ENCODE measurements at places on chromosomes 16 and 17.

DNA sequence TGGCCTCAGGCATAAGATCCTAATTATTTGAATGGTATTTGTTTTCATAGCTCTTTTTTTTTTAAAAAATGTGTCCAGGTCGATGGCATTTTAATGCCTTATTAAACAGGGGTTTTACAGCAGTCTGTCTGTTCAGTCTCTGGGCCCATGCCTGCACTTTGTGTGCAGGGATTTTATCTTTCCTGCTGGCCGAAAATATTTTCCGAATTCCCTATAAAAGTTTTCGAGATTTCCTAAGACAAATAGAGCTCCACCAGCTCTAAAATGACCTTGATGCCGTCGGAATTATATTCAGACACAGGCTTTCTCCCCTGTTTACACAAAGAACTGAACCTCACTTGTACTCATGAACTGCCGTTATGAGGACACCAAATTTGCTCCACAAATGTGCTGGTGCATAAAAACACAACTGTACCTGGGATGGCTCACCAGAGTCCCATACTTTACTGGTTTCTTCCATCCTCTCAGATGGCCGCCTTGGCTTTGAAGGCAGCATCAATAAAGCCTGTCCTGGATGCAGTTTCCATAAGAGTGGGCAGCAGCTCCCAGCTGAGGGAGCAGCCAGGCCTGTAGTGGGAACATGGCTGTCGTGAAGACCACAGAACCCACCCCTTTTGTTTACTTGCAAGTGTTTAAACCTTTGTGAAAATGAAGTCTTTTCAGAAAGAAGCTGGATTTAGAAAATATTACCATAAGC, 44.9 kb downstream of the TBX4 start:
- no peak for DNase-seq

GRCh38 chr17:82127315-82127595, 29.2 kb upstream of the FASN start:
- DNase-seq, result no peak

DNA sequence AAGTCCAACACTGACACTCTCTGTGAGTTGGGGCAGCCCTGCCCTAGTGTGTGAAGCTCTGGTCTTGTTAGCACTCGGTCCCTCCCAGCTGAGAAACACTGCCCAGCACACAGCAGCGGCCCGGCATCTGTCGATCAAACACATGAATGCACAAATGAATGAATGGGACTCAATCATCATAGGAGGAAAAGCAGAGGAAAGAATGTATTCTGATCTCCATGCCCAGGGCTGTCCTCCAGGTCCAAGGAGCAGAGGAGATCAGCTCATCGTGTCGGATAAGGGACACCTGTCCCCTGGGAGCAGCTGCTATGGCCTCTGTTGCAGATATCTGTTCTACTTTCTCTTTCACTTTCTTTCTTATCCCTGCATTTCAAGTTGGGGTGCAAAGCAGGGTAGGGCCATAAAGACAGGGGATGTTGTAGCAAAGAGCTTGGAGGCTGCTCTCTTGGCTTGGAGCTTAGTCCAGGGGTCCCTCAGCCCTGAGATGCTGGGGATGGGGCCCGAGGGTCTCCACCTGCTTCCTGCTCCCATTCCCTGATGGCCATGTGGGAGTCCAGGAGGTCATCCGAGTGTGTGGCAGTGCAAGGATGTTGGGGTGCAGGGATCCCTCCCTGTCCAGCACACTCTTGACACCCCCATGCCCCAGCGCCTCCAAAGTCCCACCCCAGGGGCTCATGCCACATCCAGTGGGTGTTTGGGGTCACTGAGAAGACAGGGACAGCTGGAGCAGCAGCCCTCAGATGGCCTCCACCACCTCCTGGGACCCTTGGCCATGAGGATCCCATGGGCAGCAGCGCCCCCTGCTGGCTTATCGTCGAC, 88.2 kb downstream of the IRF8 start:
- DNase-seq, result no peak

DNA sequence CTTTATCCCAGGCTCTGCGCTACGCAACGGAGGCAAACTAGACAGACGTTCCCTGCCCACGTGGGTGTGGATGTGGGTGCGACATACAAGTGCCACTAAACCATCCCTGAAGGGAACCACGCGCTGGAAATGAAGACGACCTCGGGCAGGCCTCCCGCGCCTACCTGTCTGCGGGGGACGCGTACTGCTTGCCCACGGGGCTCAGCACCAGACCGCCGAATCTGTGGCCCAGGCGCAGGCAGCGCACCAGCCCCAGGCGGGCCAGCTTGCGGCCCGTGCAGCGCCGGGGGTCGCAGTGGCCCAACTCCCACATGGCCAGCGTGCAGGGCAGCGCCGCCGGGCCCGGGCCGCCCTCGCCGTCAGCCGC, 480 bp downstream of the TSR3 start:
- DNase-seq, result no peak

DNA sequence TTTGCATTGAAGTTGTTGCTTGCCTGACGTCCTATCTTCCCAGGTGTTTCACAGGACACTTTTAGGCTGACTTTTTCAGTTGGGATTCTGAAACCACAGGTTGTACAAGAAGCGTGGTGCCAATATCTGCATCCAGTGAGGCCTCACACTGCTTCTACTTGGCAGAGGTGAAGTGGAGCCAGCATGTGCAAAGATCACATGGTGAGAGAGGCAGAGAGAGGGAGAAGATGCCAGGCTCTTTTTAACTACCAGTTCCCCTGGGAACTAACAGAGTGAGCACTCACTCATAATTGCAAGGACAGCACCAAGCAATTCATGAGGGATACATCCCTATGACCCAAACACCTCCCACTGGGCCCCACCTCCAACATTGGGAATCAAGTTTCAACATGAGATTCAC, 5.8 kb upstream of the ABCA6 start:
- no peak for DNase-seq

GRCh38 chr17:66354981-66355380, 52.6 kb downstream of the PRKCA start:
- DNase-seq, result no peak

DNA sequence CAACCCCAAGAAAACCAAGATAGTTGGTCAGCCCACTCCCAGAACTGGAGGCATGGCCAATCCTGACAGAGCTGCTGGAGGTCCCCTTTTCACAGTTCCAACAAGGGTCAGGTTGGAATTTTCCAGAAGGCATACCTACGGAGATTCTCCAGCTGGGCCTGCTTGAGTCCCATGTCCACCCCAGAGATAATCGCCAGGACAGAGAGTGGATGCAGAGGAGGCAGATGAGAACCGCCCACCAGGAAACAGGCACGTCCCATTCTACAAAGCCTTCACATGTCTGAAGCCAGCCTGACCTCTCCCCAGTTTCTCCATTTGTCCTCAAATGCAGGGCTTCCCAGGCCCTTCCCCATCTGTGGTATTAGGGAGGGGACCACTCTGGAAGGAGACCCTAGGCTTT, 47.4 kb upstream of the SMURF2 start:
- no peak for DNase-seq

DNA sequence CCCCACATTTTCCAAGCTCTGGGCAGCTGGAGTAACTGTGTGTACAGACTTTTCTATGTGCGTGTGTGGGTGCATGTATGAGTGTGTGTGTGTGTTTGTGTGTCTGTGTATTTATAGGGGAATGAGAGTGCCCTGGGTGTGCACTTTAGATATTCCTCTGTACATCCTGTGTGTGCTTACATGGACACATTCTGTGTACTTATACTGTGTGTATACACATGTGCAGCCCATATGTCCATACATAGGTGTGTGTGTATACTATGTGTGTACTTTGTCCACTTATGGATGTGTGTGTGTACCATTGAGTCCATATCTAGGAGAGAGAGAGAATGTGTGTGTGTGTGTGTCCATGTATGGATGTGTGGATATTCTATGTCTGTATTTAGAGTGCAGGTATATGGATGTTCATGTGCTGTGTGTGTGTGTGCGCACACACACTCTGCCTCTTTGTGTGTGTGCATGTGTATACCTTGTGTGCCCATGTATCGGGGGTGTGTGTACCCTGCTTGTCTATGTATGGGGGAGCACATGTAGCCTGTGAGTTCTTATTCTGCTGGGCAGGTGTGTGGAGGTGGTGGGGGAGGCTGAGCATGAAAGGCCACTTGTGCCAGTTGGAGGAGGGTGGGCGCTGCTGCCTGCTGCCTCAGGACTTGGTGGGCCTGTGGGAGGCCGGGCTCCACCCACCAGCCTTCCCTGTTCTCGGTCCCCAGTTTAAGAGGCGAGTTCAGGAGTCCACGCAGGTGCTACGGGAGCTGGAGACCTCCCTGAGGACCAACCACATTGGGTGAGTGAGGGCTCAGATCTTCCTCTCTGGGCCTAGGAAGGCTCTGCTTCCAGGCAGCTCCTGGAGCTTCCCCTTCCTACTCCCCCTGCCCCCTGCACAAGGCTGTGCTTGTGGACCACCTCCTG, 11.1 kb downstream of the FMNL1 start:
- DNase-seq, result no peak

DNA sequence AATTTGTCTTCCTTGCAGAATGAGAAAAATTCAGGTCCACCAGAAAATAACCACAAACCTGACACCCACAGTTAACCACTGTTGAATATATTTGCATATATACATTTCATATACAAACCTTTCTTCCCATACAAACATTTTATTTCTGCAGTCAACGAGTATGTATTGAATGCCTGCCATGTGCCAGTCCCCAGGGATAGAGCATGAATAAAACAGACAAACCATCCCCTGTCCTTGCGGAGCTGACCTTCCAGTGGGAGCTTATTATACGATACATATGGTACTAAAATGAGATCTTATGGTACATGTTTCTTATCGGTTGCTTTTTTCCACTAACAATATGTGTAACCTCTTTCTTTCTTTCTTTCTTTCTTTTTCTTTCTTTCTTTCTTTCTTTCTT, 116.7 kb downstream of the PITPNC1 start:
- no peak for DNase-seq

DNA sequence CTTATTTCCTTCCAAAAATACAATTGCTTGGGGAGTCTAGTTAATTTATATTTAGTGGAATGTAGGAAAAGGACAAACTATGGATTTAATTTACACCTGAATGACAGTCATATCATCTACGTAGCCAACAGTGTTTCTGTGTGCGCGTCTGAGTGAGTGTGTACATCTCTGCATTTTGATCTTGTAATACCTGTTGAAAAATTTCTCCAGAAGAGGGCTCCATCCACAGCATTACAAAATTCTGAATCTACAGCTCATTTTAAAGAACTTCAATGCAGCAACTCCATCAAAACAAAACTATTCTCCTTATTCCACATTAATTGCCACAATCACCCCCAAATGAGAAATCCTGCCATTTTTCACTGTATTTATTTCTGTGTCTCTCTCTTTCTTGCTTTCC, 3.9 kb downstream of the CDH13 start:
- DNase-seq, result no peak

- no peak for DNase-seq
Measured at GRCh38 chr16:21704733-21705132, 41.0 kb downstream of the OTOA start.

GRCh38 chr17:29124135-29124924, 55.9 kb downstream of the MYO18A start:
- no peak for DNase-seq

- DNase-seq, result no peak
Measured at GRCh38 chr17:76686538-76687297, 24.0 kb downstream of the MXRA7 start.

GRCh38 chr17:14261406-14261805, 24.7 kb upstream of the CDRT15 start:
- DNase-seq, result no peak
